ENCODE measurements at places on chromosomes 2 and 18. TPM values are rescaled to one million over a fixed set of nuclear protein-coding genes. Genes with fewer than 3 reads are reported as not detected.
A peak's percentile ranks its signal among the peaks of the same experiment; 100 is the strongest.

DNA sequence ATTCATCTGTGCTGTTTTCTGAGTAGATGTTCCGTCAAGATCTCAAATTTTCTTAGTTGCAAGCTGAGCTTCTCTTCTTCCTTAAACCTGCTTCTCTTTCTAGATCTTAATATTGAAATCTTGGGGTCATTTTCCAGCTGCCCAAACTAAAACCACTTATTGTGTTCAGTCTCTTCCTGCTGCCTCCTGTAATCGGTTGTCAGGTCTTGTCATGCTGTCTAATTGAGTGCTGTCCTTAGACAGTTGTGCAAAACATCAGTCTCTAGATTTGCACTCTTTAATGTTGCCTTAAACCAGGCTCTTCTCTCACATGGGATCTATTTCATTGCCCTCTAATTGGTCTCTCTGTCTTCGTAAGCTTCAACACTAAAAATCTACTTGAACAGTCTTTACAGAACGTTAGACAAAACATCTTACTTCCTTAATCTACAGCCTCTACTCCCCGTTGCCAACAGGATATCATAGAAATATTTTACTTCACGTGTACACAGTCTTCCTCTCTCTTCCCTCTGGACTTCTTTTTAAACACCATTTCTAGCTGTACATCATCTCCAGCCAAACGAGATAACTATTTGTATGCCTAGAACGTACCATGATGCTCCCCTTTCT is 34.9 kb downstream of the GPD2 start:
- DNase-seq: no peak

SCN7A gene
- total RNA-seq: 18.2 TPM

- DNase-seq: peak; percentile 47
Measured at GRCh38 chr2:1717113-1717512, 27.2 kb downstream of the PXDN start.

SPATS2L gene
- total RNA-seq: 55.1 TPM

SGO2 gene
- total RNA-seq: 7.7 TPM

CLEC4F gene
- 0.10 TPM for total RNA-seq

DNA sequence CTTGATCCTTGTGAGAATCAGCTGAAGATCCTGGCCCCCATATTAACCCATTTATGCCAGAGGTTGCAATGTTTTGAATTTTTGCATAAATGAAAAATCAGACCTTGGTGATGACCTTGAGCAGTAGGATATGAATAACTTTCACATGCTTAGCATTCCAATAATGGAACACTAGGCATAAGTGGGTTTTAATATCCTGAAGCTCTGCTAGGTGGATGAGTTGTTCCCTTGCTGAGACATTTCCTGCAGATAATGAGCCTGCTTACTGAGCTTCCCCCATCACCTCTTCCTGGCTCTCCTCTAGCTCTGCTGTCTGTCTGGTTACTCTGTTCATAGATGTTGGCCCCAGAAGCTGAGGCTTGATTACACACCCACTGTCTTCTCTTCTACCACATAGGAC is 25.5 kb upstream of the SEC11C start:
- DNase-seq: no peak

DNA sequence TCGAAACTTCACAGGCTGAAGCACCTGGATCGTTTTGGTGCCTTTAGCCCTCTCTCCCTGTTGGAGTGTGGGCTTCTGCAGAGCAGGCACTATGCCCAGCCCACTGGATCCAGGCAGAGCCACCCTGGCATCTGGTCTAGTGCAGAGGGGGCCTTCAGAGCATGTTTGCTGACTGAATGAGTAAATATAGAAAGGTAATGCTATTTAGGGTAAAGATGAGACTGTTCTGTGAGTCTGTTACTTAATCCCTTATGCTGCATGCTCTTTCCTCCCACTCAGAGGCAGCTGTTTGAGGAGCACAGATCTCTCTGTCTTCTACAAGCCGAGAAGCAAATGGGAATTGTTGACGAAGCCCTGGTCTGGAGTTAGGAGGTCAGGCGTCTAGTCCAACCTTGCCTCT is 130.2 kb downstream of the RGPD3 start:
- DNase-seq: no peak

EVX2 gene
- not detected for total RNA-seq

- peak; percentile 14 for DNase-seq
Measured at GRCh38 chr2:35978218-35978617, 377.4 kb upstream of the CRIM1 start.

- no peak for DNase-seq
Measured at GRCh38 chr2:11481789-11482472, 16.0 kb upstream of the E2F6 start.

DNA sequence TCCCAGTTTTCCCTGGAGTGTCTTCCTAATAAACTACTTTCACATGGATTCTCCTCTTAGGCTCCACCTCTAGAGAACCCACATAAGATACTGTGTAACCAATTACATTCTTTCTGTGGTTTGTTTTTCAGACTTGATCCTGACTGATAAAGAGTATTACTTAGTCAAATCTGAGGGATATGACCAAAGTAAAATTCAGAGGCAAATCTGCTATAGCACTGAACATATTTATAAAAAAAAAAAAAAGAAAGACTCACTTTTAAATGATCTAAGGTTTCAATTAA is 13.9 kb downstream of the CKAP2L start:
- no peak for DNase-seq
